ENCODE measurements at places on chromosomes 5 and 9. TPM values are rescaled to one million over a fixed set of nuclear protein-coding genes. Genes with fewer than 3 reads are reported as not detected.

Gene LCP2
- polyA plus RNA-seq, result not detected

Gene DAB2IP
- 20.5 TPM for polyA plus RNA-seq

Gene IGFBPL1
- polyA plus RNA-seq, result 0.07 TPM

Gene RAB24
- 35.4 TPM for polyA plus RNA-seq

Gene GPR150
- polyA plus RNA-seq, result 0.24 TPM

Gene NCS1
- polyA plus RNA-seq, result 69.9 TPM

Gene AMBP
- 0.74 TPM for polyA plus RNA-seq

Gene CLIC3
- polyA plus RNA-seq, result 0.42 TPM

Gene F2R
- polyA plus RNA-seq, result 324 TPM

Gene FOXD4L4
- not detected for polyA plus RNA-seq

Gene TXNDC8
- polyA plus RNA-seq, result not detected

Gene ANGPTL2
- 108 TPM for polyA plus RNA-seq

Gene IFNA13
- not detected for polyA plus RNA-seq

Gene PCDHGB1
- polyA plus RNA-seq, result 3.2 TPM

Gene GAPVD1
- polyA plus RNA-seq, result 25.8 TPM

Gene ABCA1
- 29.6 TPM for polyA plus RNA-seq

Gene PNPLA7
- polyA plus RNA-seq, result 0.26 TPM

Gene EPB41L4B
- 1.5 TPM for polyA plus RNA-seq

Gene TRIM14
- 8.3 TPM for polyA plus RNA-seq

Gene PCDHAC2
- polyA plus RNA-seq, result not detected

Gene DNAJB5
- 5.1 TPM for polyA plus RNA-seq

Gene C1QTNF3
- polyA plus RNA-seq, result 0.74 TPM

Gene ARID3C
- not detected for polyA plus RNA-seq

Gene SLC25A51
- 27.7 TPM for polyA plus RNA-seq

Gene GNPDA1
- polyA plus RNA-seq, result 26.3 TPM
